ENCODE measurements at places on chromosomes 16 and 17.
A peak's percentile ranks its signal among the peaks of the same experiment; 100 is the strongest.

DNA sequence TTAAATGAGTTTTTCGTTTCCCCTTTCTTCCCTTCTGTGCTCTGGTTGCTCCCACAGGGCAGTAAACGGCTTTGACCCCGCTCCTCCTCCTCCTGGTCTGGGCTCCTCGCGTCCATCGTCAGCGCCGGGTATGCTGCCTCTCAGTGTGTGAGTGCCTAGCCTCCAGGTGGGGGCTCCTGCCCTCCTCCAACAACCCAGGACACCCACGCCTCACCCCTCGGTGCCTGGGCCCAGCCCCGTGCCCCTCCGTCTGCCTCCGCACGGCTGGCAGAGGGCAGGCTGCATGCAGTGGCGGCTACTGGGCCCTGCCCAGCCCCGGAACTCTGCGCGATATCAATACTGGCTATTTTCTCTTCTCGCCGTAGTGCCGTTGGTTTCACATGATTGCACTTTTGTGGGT lies 31.2 kb downstream of the NDEL1 start:
- DNase-seq: no peak

DNA sequence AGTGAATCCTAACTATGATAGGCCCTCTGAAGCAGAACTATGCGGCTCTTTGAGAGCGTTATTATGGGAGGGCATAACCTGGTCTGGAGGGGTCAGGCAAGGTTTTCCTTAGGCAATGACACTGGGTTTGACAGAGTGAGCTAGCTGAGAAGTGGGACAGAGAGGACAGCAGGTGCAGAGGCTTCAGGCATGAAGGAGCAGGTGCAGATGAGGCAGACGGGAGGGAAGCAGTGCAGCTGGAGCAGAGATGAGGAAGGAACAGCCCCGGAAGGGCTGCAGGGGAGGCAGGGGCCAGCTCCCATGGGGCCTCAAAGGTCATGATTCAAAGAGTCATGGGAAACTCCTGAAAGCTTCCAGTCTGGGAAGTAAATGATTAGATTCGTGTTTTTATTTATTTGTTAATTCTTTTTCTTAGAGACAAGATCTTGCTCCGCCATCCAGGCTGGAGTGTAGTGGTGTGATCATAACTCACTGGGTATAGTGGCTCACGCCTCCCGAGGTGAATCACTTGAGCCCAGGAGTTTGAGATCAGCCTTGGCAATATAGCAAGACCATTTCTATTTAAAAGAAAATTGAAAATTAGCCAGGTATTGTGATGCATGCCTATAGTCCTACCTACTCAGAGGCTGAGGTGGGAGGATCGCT lies 5.4 kb downstream of the MARCHF10 start:
- no peak for DNase-seq

DNA sequence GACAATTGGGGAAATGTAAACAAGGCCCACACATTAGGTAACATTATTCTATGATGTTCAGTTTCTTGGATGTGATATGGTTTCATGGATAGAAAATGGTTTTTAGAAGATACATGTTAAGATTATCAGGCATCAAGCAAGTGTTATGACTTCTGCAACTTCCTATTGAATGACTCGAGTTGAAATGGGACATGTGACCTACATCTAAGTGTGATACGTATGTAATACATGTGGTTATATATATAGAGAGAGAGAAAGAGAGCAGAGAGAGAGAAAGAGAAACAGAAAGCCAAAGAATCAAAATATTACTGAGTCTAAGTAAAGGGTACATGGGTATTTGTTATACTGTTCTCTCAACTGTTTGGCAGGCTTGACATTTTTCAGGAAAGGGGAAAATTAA lies 1.7 kb downstream of the TMEM170A start:
- no peak for DNase-seq

DNA sequence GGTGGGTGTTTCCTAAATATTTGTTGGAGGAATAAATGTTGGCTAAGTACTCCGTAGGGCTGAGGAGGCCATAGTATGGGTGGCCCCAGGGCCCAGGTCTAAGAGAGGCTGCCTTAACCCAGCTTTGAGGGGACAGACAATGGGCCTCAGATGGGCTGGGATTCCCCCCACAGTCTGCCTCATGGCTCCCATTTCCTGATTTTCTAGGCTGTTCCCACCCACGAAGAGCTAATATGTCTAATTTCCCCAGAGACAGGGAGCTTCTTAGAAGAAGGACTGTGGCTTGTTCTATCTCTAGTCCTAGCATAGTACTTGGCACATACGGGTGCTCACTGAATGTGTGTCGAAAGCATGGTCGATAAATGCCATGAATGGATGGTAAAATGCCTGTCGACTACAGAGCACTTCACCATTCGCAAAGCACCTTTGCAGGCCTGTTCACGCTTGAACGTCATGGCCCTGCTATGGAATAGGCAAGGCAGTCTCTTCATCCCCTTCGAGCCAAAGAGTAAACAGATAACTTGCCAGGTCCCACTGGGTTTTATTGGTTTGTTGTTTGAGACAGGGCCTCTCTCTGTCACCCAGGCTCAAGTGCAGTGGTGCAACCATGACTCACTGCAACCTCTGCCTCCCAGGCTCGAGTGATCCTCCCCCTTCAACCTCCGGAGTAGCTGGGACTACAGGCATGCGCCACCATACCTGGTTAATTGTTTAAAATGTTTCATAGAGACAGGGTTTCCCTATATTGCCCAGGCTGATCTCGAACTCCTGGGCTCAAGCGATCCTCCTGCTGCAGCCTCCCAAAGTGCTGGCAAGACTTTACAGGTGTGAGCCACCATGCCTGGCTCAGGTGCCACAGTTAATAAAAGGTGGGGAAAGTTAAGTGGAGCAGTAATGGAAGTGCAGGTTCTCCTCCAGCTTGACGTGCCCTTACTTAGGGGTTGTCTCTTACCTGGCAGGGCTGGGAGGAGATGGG lies 9.7 kb downstream of the CHAD start:
- DNase-seq: no peak

DNA sequence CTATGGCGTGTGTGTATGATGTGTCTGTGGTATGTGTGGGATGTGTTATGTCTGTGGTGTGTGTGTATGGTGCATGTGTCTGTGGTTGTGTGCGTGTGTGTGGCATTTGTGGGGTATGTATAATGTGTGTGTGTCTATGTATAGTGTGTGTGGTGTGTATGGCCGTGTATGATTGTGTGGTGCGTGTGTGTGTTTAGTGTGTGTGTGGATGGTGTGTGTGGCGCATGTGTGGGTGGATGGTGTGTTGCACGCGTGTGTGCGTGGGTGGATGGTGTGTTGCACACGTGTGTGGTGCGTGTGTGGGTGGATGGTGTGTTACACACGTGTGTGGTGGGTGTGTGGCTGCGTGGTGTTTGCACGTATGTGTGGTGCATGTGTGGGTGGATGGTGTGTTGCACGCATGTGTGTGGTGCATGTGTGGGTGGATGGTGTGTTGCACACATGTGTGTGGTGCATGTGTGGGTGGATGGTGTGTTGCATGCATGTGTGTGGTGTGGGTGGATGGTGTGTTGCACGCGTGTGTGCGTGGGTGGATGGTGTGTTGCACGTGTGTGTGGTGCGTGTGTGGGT lies 5.6 kb upstream of the SLC38A10 start:
- DNase-seq: no peak

- DNase-seq: no peak
These were observed 67.2 kb upstream of the LHX1 start for GRCh38 chr17:36869856-36870719.

- no peak for DNase-seq
These were observed 4.5 kb upstream of the IRX3 start for GRCh38 chr16:54290833-54291655.

- DNase-seq: no peak
These were observed 2.6 kb downstream of the ADCY9 start for GRCh38 chr16:4113358-4114256.

DNA sequence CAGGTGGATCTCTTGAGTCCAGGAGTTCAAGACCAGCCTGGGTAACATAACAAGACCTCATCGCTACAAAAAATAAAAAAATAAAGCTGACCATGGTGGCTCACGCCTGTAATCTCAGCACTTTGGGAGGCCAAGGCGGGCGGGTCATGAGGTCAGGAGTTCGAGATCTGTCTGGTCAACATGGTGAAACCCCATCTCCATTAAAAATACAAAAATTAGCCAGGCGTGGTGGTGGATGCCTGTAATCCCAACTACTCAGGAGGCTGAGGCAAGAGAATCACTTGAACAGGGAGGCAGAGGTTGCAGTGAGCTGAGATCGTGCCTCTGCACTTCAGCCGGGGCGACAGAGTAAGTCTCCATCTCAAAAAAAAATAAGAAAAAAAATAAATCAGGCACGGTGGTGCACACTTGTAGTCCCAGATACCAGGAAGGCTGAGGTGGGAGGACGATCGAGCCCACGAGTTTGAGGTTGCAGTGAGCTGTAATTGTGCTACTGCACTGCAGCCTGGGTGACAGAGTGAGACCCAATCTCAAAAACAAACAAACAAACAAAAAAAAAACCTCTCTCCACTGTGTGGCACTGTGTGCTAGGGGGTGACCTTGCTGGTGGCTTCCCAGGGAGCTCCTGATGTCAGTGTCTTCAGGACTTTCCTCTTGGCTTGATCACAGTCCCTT lies 19.8 kb upstream of the MAPK3 start:
- DNase-seq: no peak

DNA sequence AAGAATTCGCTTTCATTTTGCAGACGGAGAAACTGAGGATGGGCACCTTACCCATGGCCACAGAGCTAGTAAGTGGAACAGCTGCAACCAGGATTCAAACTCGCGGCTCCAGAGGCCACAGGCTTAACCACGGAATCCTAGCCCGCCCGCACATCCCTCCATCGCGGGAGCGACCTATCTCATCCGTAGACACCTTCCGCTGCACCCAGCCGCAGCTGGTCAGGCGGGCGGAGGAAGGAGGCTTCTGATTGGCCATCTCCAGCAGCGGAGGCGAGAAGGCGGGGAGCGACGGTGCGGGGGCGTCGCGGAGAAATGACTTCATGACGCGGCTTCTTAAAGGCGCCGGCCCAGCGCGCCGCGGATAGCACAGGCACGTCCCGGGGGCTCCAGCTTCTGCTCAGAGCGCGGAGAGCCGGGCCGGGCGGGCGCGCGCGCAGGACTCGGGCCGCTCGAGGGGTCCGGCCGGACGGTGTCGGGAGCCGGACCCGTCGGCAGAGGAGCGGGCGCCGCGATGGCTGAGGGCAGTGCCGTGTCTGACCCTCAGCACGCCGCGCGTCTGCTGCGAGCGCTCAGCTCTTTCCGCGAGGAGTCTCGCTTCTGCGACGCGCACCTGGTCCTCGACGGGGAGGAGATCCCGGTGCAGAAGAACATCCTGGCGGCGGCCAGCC lies at the start of gene GAN:
TSS of gene GAN (plus strand) at position 360 of the 668 bp plus-strand sequence. CDS start at position 512, 152 bp downstream.
- DNase-seq: peak; percentile 92

DNA sequence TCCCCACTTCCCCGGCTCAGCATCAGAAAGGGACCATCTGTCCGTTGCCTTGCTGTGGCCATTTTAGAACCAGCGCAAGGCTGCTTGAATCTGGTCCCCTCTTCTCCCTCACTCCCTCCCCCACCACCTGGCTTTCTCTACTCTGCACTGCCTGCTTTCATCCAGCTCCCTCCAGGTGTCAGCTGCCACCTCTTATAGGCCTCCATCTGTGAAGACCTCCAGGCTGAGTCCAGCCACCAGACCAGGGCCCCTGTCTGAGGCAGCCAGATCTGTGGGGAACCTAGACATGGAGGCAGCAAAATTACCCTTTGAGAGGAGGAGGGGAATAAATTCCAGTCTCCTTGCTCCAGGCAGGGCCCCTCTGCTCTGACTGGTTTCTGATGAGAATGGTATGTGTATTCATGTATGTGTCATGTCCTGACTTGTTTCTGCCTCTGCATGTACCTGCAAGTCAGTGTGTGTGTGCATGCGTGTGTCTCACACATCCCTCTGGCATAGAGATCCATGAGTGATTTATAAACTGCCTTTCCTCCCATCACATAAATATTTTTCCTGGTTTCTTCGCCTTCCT lies 21.1 kb downstream of the MINK1 start:
- no peak for DNase-seq

GRCh38 chr17:16442141-16442540 lies 26.8 kb downstream of the TRPV2 start:
- DNase-seq: no peak

GRCh38 chr17:9343516-9343915 lies 232.1 kb downstream of the STX8 start:
- no peak for DNase-seq

GRCh38 chr17:46159686-46160085 lies 33.5 kb downstream of the KANSL1 start:
- no peak for DNase-seq

- DNase-seq: no peak
These were observed 3.3 kb downstream of the SYNRG start for GRCh38 chr17:37605813-37606505.

GRCh38 chr16:57462978-57463362 lies 491 bp downstream of the POLR2C start:
- DNase-seq: no peak

GRCh38 chr17:83129676-83130075 lies 50.3 kb downstream of the METRNL start:
- no peak for DNase-seq

DNA sequence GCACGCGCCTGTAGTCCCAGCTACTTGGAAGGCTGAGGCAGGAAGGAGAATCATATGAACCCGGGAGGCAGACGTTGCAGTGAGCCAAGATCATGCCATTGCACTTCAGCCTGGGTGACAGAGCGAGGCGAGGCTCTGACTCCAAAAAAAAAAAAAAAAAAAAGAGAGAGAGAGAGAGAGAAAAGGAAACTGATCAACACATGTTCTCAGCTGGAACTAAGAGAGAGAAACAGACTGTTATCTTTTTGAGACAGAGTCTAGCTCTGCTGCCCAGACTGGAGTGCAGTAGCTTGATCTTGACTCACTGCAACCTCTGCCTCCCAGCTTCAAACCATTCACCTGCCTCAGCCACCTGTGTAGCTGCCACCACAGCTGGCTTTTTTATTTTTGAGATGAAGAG lies 60.4 kb downstream of the STH start:
- no peak for DNase-seq

DNA sequence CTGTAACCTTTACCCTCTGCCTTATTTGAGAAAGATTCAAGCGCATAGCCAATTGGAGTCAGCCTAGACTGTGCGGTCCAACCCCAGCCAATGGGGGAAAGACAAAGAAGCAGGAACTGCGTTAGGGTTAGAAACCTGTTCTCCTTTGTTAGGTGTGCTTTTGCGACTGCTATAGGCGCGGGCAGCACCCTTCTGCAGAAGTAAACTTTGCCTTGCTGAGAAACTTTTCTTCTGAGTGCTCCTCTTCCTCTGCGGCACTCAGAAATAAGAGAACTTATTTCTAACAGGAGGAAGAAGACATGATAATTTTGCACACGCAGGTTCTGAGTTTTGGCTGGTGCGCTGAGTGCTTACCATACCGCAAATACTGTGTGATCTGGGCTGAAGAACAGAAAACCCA lies 9.0 kb downstream of the TXNL4B start:
- no peak for DNase-seq

GRCh38 chr17:62801553-62802114 lies 6.5 kb downstream of the MARCHF10 start:
- no peak for DNase-seq

DNA sequence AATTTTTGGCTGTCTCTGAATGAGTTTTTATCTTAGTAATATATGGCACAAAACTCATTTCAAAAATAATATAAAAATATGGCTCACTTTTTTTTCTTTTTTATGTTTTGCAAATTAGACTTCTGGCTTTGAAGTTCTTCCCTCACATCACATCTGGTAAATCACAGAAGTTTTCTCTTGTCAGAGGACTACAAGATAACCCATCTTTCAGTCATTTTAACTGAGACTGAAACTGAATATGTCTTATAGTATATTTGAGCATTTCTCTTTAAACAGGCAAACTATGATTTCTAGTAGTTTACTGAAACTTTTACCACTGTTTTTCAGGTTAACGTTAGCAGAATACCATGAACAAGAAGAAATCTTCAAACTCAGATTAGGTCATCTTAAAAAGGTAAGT lies 51.1 kb upstream of the MRC2 start:
- DNase-seq: no peak
